ENCODE measurements at places on chromosomes 2 and 18.

- no peak for DNase-seq
Observed at GRCh38 chr2:108329771-108330170, 41.1 kb downstream of the SULT1C2 start.

GRCh38 chr2:237879991-237880560, 20.7 kb downstream of the RAMP1 start:
- DNase-seq, result no peak

- no peak for DNase-seq
Observed at GRCh38 chr18:31451625-31452024, 4.1 kb downstream of the DSG3 start.

GRCh38 chr18:74503137-74503536, 7.0 kb downstream of the CNDP2 start:
- no peak for DNase-seq

All from hematopoietic multipotent progenitor cell treated with erythropoietin and hydrocortisone succinate and interleukin-3 and kit ligand, for 8 days (in vitro differentiated cells).